ENCODE measurements at places on chromosomes 2 and 18. TPM values are rescaled to one million over a fixed set of nuclear protein-coding genes. Genes with fewer than 3 reads are reported as not detected.

ORC4 gene
- 52.3 TPM for polyA plus RNA-seq

DNA sequence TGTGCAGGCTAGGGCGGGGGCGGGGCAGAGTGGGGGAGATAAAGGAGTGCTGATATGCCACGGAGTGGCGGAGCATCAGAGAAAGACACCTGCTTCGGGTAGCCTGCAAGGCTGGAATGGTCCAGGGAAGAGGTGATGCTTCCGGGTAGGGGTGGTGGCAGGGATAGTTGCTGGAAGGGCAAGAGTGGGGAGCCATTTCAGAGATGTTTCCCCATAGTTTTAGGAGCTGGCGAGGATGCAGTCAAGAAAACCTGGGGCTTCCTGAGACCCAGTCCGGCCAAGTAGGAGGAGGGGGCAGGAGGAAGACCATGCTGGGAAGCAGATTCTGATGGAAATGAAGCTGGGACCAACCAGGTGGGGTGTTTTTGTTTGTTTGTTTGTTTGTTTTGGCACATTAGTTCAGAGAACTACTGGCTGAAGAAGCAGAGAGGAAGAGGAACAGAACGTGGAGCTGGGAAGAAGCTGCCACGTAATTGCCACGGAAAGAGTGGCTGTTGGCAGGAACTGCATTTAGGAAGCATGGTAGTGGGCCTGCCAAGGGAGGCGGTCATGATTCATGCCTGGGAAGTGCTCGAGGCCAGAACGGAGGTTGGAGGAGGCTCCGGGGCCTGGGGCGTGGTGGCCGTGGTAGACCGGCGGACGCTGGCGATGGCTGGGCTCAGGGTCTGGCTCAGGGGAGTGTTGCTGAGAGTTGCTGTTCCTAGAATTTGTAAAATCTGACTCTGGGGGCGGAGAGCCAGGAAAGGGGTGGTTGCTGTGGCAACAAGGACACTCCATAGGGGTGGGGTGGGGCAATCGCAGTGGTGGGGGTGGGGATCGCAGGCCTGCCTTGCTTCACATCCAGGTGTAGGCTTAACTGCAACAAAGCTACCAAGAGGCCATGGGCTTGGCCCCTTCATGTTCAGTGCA is 8.6 kb upstream of the INPP5D start:
- H3K4me1 ChIP-seq = peaks cover 35% of the 10 kb centered on the region
- no peaks in the 10 kb centered on the region for H3K36me3 ChIP-seq
- peaks cover 10% of the 10 kb centered on the region for H3K27me3 ChIP-seq
- no peak for DNase-seq

GRCh38 chr2:238855299-238855698 is 7.4 kb downstream of the TWIST2 start:
- no peak overlapping the region for H3K4me3 ChIP-seq
- no peaks in the 10 kb centered on the region for H3K27me3 ChIP-seq
- H3K36me3 ChIP-seq = no peaks in the 10 kb centered on the region
- no peaks in the 10 kb centered on the region for H3K4me1 ChIP-seq
- DNase-seq = no peak

DNER gene
- not detected for polyA plus RNA-seq

All from immature natural killer cell (primary cell).